Colonic mucosa (tissue), 4 donors: ENCODE measurements at places on chromosomes 4 and X. TPM values are rescaled to one million over a fixed set of nuclear protein-coding genes. Genes with fewer than 3 reads are reported as not detected.

AFF2 gene
- total RNA-seq, result 0.05 TPM

MAPK10 gene
- 4.4 TPM for total RNA-seq

SGMS2 gene
- 49.1 TPM for total RNA-seq

SMIM10L2A gene
- 0.27 TPM for total RNA-seq

DNA sequence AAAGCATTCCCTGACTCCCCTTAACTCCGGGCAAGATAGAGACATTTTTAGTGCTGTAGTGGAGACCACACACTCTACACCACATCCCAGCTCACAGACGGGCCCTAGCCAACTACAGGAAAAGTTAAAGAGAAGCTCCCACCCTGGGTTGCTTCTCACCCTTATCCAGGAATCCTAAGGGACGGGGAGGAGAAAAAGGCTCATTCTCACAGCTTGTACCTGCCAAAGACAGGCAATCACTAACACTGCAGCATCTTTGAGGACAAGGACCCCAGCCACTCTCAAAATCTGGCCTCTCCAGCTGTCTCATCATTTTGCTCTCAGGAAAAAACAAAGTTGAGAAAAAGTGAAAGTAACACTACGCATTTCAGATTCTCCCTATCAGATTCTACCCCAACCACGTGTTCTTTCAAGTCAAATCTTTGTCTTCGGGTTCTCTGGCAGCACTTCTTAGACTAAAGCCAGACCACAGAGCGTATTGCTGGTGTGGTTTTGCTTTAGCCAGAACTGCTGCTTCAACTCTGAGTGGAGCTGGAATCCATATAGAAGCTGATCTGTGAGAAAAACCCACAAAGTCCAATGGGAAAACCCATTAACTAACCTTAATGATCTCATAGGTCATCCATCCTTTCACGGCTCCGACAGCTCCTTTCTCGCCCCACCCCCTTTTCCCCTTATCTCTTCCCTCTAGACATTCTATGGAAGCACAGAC is 605.9 kb upstream of the DIPK2B start:
- H3K4me1 ChIP-seq, result no peaks in the 10 kb centered on the region
- H3K36me3 ChIP-seq, result no peaks in the 10 kb centered on the region
- no peak overlapping the region for H3K4me3 ChIP-seq
- H3K27ac ChIP-seq, result no peak overlapping the region

- no peaks in the 10 kb centered on the region for H3K36me3 ChIP-seq
- no peak overlapping the region for H3K27ac ChIP-seq
- H3K27me3 ChIP-seq, result peaks cover 19% of the 10 kb centered on the region
- H3K4me1 ChIP-seq, result no peaks in the 10 kb centered on the region
- H3K4me3 ChIP-seq, result no peak overlapping the region
Observed at GRCh38 chrX:120305531-120306141, 5.6 kb downstream of the TMEM255A start.
